Right renal cortex interstitium (tissue), 3 donors: ENCODE measurements at places on chromosomes 6 and 20.

DNA sequence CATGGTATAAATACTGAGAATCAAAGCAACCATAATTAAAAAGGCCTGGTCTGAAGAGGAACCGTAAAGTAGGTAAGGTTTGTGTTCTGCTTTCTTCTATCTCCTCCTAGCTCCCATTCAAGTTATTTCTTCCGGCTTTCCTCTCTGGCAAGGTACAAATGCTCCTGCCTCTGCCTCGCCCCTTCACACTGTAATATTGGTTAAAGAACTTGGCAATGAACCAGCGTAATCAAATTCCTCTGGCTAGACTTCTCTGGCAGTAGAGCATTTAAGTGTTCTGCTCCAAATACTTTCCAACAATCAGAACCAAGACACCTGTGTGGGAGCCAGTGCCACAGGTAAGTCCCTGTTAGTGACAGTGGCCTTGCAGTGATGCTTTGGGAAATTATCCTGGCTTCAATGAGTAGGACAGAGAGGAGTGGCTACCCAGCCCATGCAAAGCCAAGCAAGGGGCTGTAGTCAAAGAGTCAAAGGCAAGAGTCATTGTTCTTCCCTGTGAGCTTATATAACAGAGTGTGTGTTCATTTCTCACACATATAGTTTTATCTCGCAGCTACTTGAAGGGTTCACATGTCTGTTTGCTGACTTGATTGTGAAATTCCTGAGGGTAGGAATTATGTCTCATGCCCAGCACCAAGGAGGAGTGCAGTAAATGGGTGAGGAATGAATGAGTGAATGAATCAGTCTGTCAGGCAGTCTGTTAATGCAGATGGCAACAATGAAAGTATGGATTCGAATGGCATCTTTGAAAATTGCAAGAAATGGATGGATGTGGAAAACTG, 329.3 kb downstream of the NRN1 start:
- no peak for DNase-seq

- no peak for DNase-seq
These were observed 374.1 kb upstream of the SULF2 start for GRCh38 chr20:48159145-48160008.

DNA sequence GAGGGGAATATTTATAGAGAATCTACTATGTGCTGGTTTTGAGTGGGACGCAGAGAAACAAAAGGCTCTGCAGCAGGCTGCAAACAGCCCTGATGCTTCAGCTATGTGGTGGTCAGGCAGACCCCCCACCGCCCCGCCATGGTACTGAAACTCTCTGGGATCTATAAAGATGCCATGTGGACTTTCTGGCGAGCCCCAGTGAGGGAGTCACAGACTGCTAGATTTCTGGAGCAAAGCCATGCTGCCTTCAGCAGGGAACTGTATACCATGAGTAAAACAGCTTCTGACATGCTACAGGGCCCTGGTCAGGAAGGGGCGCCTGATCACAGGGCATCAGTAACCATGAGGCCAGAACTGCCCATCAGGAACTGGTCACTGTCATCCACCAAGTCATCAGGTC, 19.2 kb upstream of the BPIFB1 start:
- DNase-seq: no peak

- no peak for DNase-seq
These were observed 160.3 kb downstream of the PREX1 start for GRCh38 chr20:48667481-48667880.

DNA sequence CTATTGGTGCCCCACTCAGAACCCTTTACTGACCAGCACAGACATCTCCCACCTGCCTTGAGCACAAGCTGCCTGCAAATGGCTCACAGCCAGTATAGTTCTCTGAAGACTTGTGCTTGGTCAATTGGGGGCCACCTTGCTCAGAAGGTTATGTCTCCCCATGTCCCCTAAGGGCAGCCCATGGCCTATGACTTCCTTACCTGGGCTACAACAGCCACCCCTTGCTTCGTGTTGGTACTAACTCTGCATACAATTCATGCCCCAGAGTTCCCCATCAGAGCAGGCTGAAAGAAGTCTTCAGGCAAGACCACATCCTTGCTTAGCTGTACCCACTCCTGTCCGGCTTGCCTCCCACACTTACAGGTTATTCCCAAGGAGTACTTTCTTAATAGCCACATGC, 57.4 kb downstream of the TOX2 start:
- no peak for DNase-seq
